ENCODE measurements at places on chromosomes 5 and 9.

DNA sequence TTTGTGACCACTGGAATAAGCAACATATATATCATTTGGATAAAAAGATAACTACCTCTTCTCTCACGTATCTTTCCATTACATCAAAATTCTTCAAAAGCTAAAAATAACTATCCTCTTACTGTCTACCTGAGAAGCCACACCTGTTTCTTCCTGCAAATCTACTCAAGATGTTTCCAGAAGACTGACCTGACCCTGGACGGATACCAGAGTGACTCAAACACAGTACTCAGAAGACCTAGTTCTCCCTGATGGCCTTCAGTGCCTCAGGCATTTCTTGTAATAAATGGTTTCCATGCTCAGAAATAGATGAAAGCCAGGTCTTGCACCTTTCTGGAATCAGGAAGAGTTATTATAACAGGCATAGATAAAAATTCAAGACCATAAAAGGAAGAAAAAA, 245.9 kb upstream of the PIK3R1 start:
- no peak for DNase-seq

DNA sequence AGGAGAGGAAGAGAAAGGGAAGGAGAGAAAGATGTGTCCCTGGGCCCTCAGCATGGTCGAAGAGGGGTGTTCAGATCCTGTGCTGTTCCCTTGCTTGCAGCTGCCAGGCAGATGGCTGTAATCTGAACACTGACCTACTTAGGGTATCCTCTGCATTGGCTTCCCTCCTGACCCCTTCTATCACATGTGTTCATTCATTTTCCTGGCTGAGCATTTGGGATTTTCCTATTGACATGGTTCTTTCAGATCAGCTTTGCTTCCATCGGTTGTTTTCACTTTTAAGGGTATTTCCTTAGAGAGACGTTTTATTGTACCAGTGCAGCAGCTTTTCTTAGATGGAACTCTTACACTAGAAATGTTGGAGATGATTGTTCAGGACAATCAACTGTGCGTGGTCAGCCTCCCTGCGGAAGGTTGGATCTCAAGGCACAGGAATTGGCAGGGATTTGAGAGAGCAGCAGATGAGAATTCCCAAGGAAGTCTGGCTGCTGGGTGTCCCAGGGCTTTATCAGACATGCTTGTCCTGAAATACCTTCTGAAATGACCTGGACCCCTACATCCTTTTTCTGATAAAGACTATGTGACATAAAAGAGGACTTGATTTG, 26.0 kb downstream of the ACTBL2 start:
- no peak for DNase-seq

DNA sequence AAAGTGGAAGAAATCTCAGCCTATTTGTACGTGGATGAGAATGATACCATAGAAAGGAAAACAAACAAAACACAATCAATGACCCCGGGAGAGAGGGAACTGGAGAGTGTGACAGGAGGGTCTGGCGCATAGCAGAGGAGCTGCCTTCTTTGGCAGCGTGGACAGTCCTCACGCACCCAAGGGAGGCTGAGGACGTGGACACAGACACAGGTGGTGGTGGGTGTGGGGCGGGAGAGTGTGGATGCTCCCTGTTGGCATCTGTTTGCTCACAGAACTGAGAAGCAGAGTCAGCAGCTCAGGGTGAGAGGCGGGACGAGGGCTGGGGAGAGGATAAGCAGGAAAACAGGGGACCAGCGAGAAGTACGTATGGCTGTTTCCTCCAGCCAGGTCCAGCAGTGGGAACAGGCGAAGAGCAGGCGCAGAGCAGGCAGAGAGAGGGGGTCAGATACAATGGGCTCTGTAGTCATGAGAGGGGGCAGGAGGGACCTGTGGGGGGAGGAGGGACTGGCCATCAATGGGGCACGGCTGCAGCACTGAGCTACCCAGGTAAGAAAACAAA, 10.0 kb downstream of the CMBL start:
- DNase-seq, result no peak

GRCh38 chr5:10158886-10159285, 90.8 kb downstream of the ATPSCKMT start:
- DNase-seq, result no peak

- no peak for DNase-seq
These were observed 57.5 kb upstream of the STK32A start for GRCh38 chr5:147177125-147177840.

DNA sequence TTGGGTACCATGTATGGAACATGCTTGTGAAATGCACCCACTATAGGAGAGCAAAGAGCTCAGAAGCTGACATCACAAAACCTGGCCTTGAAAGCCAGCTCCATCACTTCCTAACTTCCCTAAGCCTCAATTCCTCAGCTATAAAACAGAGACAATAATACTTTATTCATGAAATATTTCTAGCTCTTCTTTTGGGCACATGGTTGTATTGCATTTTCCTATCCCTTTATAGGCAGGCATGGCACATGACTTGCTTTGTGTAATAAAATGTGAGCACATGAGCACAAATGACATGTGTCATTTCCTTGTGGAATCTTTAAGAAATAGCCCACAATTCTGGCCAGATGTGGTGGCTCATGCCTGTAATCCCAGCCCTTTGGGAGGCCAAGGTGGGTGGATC, 18.5 kb downstream of the ZNF366 start:
- no peak for DNase-seq

DNA sequence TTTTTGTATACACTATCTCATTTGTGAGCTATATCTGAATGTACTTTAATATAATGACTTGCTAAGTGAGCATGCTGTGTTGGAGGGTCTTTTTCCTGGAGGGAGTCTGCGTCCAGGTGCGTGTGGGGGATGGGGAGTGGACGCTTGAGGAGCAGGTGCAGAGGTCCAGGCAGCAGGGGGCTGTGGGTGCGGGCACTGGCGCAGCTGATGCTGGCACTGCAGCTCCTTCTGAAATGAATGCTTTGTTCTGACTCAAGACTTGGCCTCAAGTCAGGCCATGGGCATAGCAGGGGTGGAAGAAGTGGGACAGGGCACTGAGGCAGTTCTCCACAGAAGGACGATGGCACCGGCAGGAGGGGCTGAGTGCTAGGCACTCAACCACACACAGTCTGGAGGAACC, 165.7 kb upstream of the IRX1 start:
- no peak for DNase-seq

GRCh38 chr5:107821288-107821687, 150.6 kb upstream of the EFNA5 start:
- DNase-seq, result no peak

- no peak for DNase-seq
These were observed 776 bp upstream of the TERT start for GRCh38 chr5:1295650-1296037.

GRCh38 chr5:111635151-111635902, 121.7 kb downstream of the NREP start:
- no peak for DNase-seq

GRCh38 chr5:134227259-134227658, 1.4 kb upstream of the PPP2CA start:
- DNase-seq, result no peak

GRCh38 chr9:20442461-20443319, 179.6 kb downstream of the MLLT3 start:
- no peak for DNase-seq

DNA sequence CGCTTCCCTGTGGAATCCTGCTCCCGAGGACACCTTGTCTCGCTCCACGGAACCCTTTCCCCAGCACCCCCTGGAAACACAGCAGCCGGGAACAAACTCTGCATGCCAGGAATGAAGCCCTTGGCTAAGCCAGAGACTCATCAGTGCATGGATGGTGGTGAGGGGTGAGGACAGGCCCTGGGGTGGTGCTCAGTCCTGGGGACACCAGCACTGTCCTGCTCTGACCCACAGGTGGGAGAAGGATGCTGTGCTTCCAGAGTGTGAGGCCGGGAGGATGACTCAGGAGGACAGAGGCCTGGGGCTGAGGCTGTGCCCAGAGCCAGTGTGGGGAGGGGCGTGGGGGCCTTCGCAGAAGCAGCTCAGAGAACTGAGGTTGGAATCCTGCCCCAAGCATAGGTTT, 11.2 kb upstream of the EGR1 start:
- no peak for DNase-seq

Data from activated CD4-positive, alpha-beta T cell treated with anti-CD3 and anti-CD28 coated beads, Interleukin-2, Interleukin-6, amounts not matched to agents 100 ng/mL and 50 ng/mL, durations not matched to agents 16 hours and 8 hours (primary cell).